ENCODE measurements at places on chromosomes 3 and 15. TPM values are rescaled to one million over a fixed set of nuclear protein-coding genes. Genes with fewer than 3 reads are reported as not detected.

KY gene
- total RNA-seq, result not detected

DNA sequence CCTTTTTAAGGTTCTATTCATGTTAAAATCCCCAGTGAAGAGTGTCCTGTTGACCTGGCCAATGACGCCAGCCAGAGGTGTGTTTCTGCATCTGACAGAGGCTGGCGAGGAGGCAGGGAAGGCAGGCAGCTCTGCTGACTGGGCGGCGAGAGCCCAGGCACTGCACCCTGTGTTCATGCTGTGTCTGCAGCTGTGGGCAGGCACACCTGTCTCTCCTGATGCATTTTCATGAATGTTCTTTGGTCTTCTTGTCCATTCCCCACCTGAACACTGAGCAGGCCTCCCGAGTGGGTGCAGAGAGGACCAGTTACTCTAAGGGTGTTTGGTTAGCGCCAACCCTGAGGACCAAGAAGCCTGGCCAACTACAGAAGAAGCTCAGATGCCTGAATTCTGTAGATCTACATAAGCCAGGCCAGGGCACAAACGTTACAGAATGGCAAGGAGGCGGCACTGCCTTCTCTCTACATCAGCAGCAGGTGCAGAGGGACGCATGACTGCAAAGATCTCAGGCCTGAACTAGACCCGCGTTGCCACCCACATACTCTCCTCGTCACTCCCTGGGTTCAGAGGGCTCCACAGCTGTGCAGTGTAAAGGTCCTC, 233.7 kb downstream of the OCA2 start:
- DNase-seq, result no peak

GRCh38 chr3:110971010-110971601, 100.5 kb upstream of the NECTIN3 start:
- no peak for DNase-seq

CSPG5 gene
- 0.30 TPM for total RNA-seq

CHRNA7 gene
- total RNA-seq, result 0.46 TPM

DNA sequence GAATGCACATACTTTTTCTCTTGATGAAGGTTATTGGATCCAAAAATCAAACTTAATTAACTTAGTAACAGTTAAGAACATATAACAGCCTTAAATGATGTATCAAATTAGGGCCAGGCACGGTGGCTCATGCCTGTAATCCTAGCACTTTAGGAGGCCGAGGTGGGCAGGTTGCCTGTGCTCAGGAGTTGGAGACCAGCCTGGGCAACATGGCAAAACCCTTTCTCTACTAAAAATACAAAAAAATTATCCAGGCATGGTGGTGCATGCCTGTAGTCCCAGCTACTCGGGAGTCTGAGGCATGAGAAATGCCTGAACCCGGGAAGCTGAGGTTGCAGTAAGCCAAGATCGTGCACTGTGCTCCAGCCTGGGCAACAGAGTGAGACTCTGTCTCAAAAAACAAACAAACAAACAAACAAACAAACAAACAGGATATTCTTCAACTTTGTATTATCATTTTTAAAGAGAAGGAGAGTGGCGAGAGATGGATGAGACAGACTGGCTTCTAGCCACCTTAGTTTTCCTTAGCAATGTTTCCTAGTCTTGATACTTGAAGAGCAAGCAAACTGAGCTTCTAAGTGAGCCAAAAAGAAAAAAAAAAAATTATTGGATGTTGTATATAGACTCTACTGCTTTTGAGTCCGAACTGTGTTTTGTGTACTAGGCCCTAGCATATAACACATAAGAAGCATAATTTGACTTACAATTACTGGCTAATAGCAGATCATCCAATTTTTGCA, 13.8 kb downstream of the SPRED1 start:
- no peak for DNase-seq

DNA sequence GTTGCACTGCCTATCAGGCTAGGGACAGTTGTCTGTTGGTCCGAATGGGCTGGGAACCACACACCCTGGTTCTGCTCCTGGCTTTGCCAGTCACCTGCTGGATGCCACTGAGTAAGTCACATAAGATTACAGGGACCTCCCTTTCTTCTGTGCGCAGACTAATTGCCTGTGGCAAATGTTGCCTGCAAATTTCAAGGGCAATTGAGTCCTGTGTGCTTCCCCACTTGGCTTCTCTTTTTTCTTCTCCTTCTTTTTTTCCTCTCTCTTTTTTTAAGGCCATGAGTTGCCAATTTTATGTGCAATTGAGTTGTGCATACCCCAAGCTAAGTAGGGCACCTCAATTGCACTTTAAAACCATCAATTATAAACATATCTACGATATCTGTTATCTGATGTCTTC, 963.4 kb downstream of the MCTP2 start:
- no peak for DNase-seq

COLQ gene
- 2.0 TPM for total RNA-seq

DNA sequence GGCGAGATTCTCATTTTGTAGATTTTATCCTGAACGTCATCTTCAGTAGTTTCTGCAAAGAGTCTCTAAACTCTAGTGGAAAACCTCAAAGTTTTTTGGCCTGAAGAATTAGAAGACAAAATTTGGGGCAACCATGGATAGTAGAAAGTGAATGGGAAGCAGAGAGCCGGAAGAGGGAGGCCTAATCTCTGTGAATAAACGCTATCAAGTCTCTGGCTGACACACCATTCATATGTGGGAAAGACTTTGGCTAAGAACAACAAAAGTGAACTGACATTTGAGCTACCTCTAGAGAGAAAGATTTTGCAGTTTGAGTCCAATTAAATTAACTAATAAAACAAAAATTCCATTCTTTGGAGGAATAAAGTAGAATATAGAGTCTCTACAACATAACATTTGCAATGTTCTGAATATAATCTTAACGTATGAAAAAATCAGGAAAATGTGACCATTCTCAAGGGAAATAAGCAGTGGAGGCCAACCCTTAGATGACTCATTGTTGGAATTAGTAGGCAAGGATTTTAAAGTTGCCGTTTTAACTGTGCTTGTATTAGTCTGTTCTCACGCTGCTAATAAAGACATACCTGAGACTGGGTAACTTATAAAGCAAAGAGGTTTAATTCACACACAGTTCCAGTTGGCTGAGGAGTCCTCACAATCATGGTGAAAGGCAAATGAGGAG, 184.6 kb downstream of the C3orf38 start:
- no peak for DNase-seq

Measured in activated T-cell treated with anti-CD3 and anti-CD28 coated beads, Interleukin-2, amount 50 U/mL, for 72 hours (primary cell).